ENCODE measurements at places on chromosomes 2 and 18.

- no peak for DNase-seq
These were observed 126.6 kb downstream of the UBE2E3 start for GRCh38 chr2:181106789-181107627.

GRCh38 chr2:28334527-28334894 lies 58.1 kb upstream of the FOSL2 start:
- DNase-seq: no peak

DNA sequence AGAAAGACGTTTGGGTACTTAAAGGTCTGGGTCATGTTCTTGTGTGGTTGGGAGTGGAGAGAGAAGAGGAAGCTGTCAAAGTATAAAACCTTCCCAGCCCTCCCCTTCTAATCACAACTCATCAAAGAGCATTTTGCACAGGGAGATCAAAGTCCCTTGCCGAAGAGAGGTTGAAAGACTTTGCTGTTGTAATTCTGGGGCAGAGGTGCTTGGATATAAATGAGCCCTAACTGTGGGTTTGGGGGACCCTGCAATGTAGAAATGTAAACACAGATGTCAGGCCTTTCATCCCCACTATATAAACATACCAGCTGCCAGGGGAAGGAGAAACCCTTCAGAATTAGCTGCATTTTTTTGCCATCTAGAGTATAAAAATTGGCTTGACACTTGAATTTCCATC lies 182.1 kb downstream of the ETAA1 start:
- DNase-seq: no peak

DNA sequence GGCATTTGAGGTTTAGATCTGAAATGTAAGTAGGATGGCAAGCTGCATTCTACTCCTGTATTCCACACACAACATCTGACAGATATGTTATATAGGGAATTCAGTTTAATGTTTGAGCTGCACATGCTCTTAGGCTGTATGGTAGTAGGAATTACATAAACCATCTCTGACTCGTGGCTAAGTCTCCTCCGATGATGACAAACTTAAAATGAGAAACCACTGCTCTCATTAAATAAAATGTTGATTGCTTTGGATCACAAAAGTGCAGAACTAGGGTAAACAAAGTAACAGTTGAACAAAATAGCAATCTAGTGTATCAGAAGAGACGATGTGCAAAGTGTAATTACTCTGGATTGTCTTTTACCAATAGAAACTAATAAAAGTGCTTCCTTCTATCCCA lies 50.1 kb upstream of the WDR75 start:
- no peak for DNase-seq

DNA sequence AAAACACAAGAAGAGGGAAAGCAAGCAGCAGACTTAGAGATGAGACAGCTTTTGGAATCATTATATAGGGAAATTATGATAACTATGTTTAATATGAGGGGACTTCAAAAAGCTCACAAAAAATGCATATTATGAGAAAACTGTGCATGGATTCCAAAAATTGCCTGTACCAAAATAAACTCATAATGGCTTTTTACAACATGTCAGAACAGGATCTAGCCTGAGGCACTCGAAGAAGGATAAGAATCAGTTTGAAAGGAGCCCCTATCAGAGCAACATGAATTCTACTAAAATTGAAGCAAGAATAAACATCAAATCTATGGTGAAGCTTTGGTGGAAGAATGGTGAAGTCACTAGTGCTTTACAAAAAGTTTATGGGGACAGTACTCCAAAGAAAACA lies 187.4 kb downstream of the RDH14 start:
- DNase-seq: no peak

- DNase-seq: no peak
These were observed 3.5 kb upstream of the CABLES1 start for GRCh38 chr18:23131693-23132319.

- DNase-seq: no peak
These were observed 64.0 kb upstream of the GALNT5 start for GRCh38 chr2:157193461-157193860.

GRCh38 chr2:28412625-28413151 lies 20.0 kb downstream of the FOSL2 start:
- no peak for DNase-seq

GRCh38 chr2:138846216-138846821 lies 66.1 kb upstream of the NXPH2 start:
- DNase-seq: no peak

DNA sequence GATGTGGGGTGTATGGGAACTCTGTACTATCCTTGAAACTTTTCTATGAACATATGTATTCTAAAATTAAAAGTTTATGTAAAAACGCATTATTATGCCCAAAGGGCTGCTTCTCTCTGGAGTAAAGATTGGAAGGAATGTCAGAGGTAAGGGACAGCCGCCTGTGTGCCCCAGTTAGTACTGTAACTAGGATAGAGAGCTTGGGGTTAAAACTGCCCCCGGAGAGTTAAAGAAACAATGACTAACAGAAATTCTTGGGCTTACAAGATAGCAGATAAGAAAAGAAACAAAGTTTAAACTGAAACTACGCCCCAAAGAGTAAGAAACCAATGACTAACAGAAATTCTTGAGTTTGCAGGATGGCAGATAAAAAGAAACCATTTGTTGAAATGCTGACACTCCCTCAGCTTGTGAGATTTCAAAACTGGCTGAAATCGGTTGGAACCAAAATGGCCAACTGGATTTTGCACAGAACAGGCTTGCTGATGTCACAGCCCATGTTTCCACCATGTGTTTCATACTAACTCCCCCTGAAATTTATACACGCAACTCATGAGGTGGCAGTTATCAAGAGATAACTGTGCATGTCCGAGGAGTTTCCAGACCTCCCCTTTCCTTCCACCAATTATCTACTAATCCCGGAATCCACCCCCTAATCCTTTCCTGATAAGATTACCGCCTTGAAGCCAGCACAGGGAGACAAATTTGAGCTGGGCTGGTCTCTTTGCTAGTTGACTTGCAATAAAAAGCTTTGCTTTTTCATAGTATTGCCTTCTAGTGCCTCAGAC lies 8.7 kb upstream of the TXNDC2 start:
- DNase-seq: no peak
